ENCODE measurements at places on chromosomes 7 and 10. TPM values are rescaled to one million over a fixed set of nuclear protein-coding genes. Genes with fewer than 3 reads are reported as not detected.

GRCh38 chr10:113576852-113577251 is 24.0 kb downstream of the HABP2 start:
- no peak overlapping the region for H3K27ac ChIP-seq
- no peak overlapping the region for H3K4me3 ChIP-seq
- no peak for DNase-seq
- no peaks in the 10 kb centered on the region for H3K27me3 ChIP-seq

DNA sequence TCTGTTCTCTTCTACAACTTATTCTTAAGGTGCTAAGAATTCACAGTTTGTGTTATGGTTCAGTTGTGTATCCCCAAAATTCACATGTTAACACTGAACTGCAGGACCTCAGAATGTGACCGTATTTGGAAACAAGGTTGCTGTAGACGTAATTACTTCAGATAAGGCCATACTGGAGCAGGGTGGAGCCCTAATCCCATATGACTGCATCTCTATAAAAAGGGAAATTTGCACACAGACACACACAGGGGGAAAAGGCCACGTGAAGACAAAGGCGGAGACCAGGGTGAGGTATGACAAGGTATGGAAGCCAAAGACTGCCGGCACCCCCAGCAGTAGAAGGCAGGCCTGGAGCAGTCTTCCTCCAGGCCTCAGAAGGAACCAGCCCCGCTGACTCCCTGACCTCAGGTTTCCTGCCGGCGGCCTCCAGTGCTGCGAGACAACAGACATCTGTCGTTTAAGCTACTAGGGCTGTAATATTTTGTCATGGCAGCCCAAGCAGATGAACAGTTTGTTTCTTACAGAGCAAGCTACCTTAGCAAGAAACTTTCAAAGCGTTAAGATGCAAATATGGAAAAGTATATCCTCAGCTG is 98.7 kb downstream of the PROSER2 start:
- no peaks in the 10 kb centered on the region for H3K4me1 ChIP-seq
- H3K4me3 ChIP-seq = no peak overlapping the region
- peaks cover 51% of the 10 kb centered on the region for H3K36me3 ChIP-seq
- DNase-seq = no peak
- no peak overlapping the region for H3K27ac ChIP-seq

DNA sequence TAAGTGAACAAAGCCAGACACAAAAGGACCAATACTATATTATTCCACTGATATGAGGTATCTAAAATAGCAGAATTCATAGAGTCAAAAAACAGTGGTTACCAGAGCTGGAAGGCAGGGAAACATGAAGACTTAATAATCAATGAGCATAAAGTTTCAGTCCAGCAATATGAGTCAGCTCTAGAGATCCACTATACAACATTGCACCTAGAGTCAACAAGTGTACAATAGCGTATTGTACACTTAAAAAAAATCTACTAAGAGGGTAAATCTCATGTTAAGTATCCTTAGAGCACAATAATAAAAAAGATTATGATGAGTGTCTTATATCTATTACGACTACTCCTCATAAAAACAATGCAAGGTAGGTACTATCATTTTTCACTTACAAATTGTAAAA is 36.1 kb downstream of the C10orf90 start:
- no peak overlapping the region for H3K27ac ChIP-seq
- H3K4me1 ChIP-seq = no peaks in the 10 kb centered on the region
- DNase-seq = no peak
- no peaks in the 10 kb centered on the region for H3K27me3 ChIP-seq
- H3K36me3 ChIP-seq = no peaks in the 10 kb centered on the region
- no peak overlapping the region for H3K4me3 ChIP-seq

- no peaks in the 10 kb centered on the region for H3K4me1 ChIP-seq
- H3K27ac ChIP-seq = no peak overlapping the region
- H3K4me3 ChIP-seq = no peak overlapping the region
- H3K36me3 ChIP-seq = no peaks in the 10 kb centered on the region
- no peaks in the 10 kb centered on the region for H3K27me3 ChIP-seq
- no peak for DNase-seq
Measured at GRCh38 chr7:66296001-66296521, 90.9 kb downstream of the TPST1 start.

GRCh38 chr10:126911301-126911700 is 6.1 kb downstream of the DOCK1 start:
- no peaks in the 10 kb centered on the region for H3K36me3 ChIP-seq
- no peaks in the 10 kb centered on the region for H3K4me1 ChIP-seq
- H3K4me3 ChIP-seq = no peak overlapping the region
- H3K27ac ChIP-seq = no peak overlapping the region

Gene SFRP5
- not detected for total RNA-seq

Measured in CD4-positive, CD25-positive, alpha-beta regulatory T cell (primary cell).